T-helper 17 cell (primary cell): ENCODE measurements at places on chromosomes 6 and 20.

GRCh38 chr6:139522511-139523220, 148.2 kb upstream of the CITED2 start:
- no peak for DNase-seq

- no peak for DNase-seq
Observed at GRCh38 chr6:80439721-80440470, 333.4 kb downstream of the BCKDHB start.

GRCh38 chr6:159871906-159872305, 18.9 kb upstream of the MAS1 start:
- no peak for DNase-seq

GRCh38 chr20:1790386-1790785, 104.8 kb upstream of the SIRPA start:
- DNase-seq, result no peak

DNA sequence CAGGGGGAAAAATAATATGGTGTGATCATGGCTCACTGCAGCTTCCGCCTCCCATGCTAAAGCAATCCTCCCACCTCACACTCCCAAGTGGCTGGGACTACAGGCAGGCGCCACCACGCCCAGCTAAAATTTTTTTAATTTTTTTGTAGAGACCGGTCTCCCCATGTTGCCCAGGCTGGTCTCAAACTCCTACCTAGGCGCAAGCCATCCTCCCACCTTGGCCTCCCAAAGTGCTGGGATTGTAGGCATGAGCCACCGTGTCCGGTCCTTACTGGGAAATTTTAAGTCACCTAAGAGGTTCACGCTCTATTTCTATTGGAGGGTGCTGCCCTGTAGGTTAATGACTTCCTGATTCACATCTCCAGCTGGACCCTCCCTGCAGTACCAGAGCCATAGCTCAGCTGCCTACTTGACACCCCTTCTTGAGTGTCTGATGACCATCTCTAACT, 626 bp upstream of the CDK5RAP1 start:
- no peak for DNase-seq

DNA sequence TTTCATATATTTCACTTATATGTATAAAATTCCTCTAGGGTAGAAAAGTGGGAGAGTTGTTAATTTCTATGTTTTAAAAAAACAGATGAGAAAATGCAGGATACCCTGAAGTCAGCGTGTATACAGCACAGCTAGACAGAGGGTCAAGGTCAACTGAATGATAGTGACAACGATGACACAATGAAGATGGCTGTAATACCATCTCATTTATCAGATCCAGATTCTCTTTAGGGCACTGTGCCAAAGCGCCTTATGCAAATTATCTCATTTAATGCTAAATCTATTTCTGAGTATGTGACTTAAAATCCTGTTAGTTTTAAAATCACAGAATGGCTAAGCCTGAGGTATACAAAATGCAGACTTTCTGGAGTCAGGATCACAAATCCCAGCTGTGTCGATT, 431.4 kb upstream of the RUNX2 start:
- no peak for DNase-seq

GRCh38 chr6:169811072-169811471, 59.6 kb downstream of the ERMARD start:
- DNase-seq, result no peak

GRCh38 chr20:16004108-16004854, 569.0 kb downstream of the KIF16B start:
- DNase-seq, result no peak

- DNase-seq, result no peak
Observed at GRCh38 chr6:166419717-166420116, 37.0 kb upstream of the MPC1 start.

- no peak for DNase-seq
Observed at GRCh38 chr6:113876695-113877094, 19.6 kb downstream of the MARCKS start.

GRCh38 chr6:129369737-129370136, 340.2 kb downstream of the ARHGAP18 start:
- DNase-seq, result no peak

GRCh38 chr6:107110200-107110599, 5.1 kb downstream of the BEND3 start:
- no peak for DNase-seq

- DNase-seq, result no peak
Observed at GRCh38 chr20:61185181-61185580, 66.9 kb upstream of the CDH4 start.

DNA sequence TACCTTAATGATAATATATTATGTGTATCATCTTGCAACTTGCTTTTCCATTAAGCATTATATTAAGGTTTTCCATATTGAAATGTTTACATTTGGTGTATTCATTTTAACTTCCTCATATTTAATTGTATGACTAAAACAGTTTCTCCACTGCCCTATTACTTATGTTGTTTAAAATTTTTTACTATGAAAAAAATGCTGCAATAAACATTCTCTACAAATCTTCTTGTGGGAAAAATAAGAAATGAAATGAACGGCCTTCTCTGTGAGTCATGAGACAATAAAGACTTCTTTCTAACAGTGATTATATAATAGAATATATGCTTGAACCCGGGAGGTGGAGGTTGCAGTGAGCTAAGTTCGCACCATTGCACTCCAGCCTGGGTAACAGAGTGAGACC, 25.5 kb downstream of the FASTKD5 start:
- no peak for DNase-seq

GRCh38 chr6:111831408-111831807, 41.8 kb downstream of the FYN start:
- DNase-seq, result no peak

- no peak for DNase-seq
Observed at GRCh38 chr6:151616091-151616513, 122.3 kb downstream of the CCDC170 start.

- DNase-seq, result no peak
Observed at GRCh38 chr20:56371977-56372376, 13.2 kb downstream of the FAM210B start.

- DNase-seq, result no peak
Observed at GRCh38 chr6:68716620-68717019, 81.5 kb downstream of the ADGRB3 start.

DNA sequence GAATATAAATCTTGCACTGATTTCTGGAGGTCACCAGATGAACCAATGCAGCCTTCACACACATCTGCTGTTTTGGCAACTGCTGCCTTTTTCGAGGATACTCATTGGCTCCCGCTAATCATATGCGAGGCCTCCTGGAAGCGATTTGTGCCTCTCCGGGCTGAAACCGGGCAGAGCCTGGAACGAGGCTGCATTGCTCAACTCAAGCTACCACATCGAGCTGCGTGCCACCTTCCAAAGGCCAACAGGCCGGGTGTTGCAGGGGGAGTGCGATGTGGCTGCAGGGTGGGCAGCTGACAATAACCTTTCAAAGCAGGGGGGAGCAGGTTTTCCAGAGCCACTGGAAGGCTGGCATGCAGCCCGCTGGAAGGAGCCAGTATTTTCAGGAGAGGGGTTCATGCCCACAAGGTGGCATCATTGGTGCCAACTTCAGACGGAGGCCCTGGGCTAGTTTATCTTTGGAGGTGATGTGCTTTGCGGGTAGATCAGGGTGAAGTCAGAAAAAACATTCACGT, 122.6 kb upstream of the IFNGR1 start:
- DNase-seq, result peak; percentile 27

GRCh38 chr6:8029243-8029870, 34.8 kb downstream of the BLOC1S5 start:
- no peak for DNase-seq

DNA sequence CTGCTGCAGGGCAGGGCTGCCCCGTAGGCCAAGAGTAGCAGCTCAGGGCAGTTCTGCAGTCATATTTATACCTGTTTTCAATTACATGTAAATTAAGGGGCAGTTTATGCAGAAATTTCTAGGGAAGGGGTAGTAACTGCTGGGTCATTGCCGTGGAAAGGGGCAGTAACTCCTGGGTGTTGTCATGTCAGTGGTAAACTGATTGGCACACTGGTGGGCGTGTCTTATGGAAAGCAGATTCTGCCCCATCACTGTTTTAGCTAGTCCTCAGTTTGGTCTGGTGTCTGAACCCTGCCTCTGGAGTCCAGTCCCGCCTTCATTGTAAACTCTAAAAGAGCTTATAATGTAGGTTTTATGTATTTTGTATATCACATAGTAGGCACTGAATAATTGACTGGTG, 22.1 kb downstream of the MAP3K4 start:
- no peak for DNase-seq
